ENCODE measurements at places on chromosomes 2 and 18.

DNA sequence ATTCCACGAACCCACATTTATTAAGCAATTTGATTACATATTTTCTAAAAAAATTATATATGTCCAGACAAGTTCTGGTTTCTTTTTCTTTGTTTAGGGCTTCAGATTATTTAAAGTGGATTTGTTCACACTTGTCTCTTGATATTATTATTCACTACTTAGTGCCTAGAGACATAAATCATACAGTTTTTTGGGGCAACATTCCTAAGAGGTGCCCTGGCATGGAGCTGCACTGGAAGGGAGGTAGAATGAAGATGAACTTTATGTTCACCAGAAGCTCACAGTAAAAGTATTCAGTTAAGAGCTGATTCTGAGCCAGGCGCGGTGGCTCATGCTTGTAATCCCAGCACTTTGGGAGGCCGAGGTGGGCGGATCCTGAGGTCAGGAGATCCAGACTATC is 762.7 kb upstream of the TMEFF2 start:
- DNase-seq: no peak

- no peak for DNase-seq
Observed at GRCh38 chr2:197677056-197677455, 1.7 kb upstream of the RFTN2 start.

GRCh38 chr2:132584976-132585817 is 84.8 kb downstream of the LYPD1 start:
- no peak for DNase-seq

DNA sequence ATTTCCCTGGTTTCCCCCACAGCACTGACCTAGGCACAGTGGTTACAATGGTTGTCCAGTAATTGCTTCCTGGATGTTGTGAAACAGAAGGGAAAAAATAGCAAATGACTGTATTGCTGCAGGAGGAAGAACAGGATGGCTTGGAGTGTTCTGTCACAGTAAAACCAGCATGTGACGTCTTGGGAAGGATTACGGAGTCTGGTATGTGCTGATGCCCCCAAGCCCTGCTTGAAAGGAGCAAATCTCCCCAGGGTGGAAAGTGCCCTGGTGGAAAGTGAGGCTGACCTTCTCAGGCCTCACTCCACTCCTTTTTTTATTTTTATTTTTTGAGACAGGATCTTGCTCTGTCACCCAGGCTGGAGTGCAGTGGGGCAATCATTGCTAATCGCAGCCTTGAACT is 7.8 kb downstream of the RAB11FIP5 start:
- DNase-seq: no peak

DNA sequence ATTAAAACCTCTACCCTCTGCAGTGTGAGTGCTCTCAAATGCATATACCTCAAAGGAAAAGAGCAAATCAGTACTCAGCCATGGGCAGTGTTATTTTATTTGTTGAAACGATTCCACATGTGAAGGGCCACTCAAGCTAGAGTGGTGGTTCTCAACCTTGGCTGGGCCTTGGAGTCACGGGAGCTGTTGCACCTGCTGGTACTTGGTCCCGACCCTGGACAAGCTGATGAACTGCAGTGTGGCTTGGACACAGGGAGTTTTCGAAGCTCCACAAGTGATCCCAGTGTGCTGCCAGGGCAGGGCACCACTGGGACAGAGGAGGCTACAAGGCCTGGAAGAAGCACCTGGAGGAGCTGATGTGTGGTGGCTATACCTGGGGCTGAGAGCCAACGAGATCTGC is 19.7 kb downstream of the GNLY start:
- no peak for DNase-seq

- DNase-seq: no peak
Observed at GRCh38 chr2:515441-516127, 161.6 kb downstream of the TMEM18 start.

- no peak for DNase-seq
Observed at GRCh38 chr2:144832048-144832447, 312.1 kb upstream of the ZEB2 start.

- DNase-seq: no peak
Observed at GRCh38 chr2:234458466-234458865, 38.4 kb downstream of the ARL4C start.

- no peak for DNase-seq
Observed at GRCh38 chr2:195251214-195251613, 405.8 kb upstream of the SLC39A10 start.

DNA sequence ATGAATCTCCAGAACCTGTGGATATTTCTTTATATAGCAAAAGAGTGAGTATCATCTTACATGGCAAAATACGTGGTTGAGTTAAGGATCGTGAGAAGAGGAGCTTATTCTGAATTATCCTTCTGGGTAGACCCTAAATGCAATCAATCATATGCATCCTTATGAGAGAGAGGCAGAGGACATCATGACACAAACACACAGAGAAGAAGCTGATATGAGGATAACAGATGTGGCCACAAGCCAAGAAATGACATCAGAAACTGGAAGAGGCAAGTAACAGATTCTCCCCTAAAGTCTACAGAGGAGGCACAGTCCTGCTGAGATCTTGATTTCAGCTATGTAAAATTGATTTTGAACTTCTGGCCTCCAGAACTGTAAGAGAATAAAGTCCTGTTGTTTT is 730.2 kb upstream of the ZNF804A start:
- no peak for DNase-seq

DNA sequence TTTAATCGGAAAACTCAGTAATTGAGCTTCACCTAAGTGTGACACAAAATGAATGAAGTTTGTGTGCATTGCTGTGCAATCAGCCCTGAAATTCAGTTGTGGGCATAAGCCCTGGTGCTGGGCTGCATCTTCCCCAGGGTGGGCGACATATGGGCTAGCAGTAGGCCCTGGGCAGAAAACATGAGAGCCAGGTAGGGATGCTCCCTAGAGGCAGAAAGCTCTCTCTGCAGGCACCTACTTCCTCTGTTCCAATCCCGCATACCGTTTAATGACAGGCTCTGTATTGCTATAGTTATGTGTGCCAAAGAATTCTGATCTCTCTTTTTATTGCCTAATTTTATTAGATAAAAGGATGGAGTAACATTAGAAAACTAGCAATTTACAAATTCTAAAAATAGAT is 456.7 kb downstream of the NRXN1 start:
- no peak for DNase-seq

DNA sequence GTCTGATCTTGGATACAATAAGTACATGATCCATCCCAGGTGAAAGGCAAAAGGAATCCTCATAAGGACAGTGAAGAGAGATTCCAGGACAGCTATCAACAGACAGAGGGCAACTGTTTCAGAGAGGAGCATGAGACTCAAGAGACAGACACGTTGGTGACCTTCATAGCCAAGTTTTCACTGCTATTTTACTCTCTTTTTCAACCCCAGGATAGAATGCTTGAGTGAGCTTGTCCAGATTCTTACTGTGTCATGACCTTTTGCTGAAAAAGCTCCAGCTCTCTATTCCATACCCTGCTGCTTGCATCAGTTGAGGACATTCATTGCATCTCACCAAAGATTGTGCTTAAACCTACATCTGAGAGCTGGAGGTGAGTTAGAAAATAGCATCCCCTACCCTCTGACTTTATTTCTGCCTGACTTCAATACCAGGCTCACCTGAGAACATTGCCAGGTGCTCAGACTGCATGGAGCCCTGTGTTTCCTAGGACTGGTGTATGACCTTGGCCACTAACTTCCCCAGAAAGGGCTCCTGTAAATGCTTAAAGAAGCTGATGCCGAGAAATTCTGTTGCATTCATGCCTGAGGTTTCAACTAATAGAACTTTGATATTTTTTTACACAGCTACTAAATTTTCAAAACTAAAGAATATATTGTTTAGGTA is 70.4 kb upstream of the TMEM17 start:
- DNase-seq: no peak

DNA sequence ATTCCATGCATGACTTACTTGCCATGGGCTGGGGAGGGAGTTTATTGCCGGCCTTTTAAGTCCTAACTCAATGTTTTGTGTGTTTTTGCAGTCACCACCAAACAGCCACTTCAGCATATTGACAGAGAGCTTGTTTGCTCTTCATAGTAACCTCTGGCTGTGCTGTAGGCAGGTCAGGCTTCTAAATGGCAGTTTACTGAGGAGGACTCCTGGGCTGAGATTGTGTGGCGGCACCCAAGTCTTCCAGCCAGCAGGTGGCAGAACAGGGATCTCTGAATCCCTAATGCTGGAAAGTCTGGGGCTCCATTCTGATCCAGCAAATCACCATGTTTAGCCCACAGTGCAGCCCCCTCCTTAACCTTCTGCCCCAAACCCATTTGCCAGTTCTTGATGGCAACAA is 121.2 kb downstream of the CAPN13 start:
- no peak for DNase-seq

- no peak for DNase-seq
Observed at GRCh38 chr2:15354596-15355366, 206.4 kb downstream of the NBAS start.

DNA sequence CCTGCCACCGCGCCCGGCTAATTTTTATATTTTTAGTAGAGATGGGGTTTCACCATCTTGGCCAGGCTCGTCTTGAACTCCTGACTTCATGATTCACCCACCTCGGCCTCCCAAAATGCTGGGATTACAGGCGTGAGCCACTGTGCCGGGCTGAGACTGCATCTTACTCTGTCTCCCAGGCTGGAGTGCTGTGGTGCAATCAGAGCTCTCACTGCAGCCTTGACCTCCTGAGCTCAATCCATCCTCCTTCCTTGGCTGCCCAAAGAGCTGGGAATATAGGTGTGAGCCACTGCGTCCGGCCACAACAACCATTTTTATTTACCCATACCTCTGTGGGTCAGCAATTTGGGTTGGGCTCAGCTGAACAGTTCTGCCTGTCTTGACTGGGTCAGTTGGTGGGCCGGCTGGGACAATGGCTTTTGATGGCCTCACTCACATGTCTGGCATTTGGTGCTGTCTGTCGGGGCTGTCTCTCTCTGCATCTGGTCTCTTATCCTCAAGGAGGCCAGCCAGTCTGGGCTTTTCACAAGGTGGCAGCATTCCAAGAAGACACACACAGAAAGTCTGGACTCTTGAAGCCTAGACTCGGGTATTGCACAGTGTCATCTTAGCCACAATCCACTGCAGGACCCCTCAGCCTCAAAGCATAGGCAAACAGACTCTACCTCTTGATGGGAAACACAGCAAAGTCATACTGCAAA is 116.8 kb upstream of the GATA6 start:
- peak; percentile 25 for DNase-seq

DNA sequence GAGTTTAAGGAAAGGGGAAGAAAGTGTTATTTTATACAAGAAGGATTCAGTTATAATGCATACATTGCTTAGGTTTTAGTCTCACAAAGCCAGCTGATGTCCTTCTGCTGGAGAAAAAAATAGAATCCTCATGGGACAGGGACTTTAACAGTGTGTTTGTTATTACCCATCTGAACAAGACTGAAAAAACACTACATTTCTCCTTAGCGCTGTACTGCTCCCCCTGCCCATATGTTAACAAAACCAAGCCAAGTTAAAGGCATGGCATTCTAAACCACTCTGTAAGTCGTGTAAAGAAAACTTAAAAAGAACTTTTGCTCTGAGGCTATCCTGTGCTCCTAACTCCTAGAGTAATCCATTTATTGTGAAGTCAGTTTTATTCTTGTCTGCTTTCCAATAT is 102.6 kb upstream of the NYAP2 start:
- no peak for DNase-seq

DNA sequence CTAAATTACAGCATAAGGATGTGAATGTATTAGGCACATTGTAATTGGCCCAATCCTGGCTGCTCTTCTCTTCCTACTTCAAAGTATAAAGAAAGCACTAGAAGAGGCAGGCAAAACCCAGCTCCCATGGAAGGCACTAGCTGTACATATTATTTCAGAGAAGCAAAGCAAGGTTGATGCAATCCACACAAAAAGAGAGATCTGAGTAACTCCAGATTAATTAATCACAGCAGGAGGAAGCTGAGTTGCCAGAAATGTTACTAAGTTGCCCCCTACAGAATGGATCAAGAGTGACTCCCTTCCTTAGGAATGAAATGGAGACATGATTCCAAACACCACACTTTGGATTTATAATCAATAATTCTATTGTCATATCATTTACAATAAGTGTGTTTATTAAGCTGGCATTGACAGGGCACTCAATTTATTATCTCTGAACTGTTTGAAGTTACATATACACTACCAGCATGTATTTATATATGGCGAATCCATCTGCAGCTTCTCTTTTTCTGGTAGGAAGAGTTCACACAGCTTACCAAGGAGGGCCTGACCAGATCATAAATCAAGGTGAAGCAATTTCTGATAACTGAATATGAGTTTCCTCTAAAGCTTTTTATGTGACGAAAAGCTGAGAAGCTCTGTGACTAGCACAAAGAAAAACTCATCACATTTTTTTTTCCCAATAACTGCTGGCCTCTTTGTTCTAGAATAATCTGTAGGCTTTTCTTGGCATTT is 393.1 kb upstream of the LYPD1 start:
- DNase-seq: no peak

DNA sequence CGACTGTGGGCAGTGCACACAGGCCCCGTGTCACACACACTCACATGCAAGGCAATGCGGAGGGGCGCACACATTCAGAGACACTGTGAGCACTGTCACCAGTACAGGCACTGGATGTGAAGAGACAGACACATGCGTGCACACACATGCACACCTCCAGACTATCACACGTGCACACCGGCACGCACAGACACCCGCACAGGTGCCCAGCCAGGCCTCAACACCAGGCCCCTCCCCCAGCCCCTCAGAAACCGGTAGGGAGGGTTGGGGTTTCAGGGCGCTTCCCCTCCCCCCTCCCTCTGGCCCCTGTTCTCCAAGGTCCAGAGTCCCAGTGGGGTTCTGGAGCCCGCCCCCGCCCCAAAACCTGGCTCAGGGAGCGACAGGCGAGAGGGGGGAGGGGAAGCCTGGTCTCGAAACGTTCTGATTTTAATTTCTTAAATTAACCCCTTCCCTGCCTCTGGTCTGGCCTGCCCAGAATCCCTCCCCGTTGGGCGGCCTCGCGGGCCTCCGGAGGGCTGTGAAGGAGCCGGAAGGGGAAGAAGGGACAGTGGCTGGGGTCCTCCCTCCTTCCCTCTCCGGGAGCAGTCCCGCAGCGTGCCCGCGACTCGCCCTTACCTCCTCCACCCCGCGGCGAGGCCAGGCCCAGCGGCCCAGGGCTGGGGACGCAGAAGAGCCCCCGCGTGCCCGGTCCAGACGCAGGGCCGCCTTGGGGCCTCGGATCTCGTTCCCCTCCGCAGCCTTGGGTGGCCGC is 558 bp downstream of the FBXO41 start:
- DNase-seq: no peak

DNA sequence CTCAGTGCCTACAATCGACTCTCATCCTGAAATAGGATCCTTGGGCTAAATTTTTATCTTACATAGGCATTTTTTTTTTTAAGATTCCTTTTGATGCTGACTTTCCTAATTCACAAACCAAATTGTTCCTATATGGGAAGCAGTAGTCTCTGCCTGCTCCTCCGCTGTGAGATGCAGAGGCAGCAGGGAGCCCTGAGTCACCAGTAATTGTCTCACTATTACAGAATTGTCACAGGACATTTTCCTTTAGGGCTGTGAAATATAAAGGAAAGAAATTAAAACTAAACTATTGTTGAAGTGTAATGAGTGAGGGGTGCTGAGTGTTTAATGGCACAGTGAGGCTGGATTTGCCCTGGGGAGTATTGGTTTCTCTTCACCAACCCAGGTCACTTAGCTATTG is 63.8 kb downstream of the MYO3B start:
- no peak for DNase-seq

- no peak for DNase-seq
Observed at GRCh38 chr2:20728114-20728758, 61.3 kb downstream of the GDF7 start.

Data from transverse colon (tissue), 4 donors.